Fibroblast of upper back skin (primary cell): ENCODE measurements at places on chromosomes 13 and 19.

GRCh38 chr19:41615207-41615606 is 11.7 kb downstream of the CEACAM4 start:
- DNase-seq = no peak

- no peak for DNase-seq
Observed at GRCh38 chr19:57267291-57267690, 13.0 kb upstream of the ZNF460 start.

- DNase-seq = no peak
Observed at GRCh38 chr13:49450105-49450819, 6.2 kb downstream of the SETDB2 start.

DNA sequence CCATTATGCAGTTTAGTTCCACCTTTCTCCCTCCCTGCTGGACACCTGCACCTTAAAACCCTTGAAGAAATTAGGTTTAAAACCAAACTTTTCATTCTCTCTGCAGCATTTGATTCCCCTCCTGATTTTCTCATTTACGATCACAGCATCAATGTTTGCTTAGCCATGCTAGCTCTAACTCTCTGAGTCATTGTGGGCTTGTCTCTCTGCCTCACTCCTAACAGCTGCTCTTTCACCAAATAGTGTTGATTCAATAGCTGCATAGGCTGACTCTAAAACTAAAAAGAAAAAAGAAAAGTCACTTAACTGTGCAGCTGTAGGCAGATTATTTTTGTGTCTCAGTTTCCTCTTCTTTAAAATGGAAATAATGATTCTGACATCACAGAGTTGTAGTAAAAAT is 1124.9 kb downstream of the DIAPH3 start:
- DNase-seq = peak; percentile 23

GRCh38 chr13:77416666-77417212 is 89.8 kb upstream of the MYCBP2 start:
- DNase-seq = no peak

DNA sequence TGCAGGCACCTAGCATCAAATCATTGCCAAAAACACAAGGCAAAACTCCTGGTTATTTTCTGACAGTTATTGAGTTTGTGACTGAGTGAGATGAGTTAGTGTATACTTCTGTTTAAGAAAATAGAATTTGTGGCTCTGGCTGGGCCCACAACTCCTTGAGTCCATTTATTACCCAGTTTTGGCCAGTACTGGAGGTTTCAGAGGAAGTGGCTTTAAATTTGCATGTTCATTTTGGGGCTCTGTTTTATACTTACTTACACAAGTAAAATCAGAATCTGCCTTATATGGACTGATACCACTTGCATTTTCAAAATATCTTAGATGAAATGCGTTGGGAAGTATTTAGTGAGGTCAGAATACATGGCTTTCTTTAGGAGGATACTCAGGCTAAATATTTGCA is 29.0 kb downstream of the TNFSF11 start:
- DNase-seq = peak; percentile 56

DNA sequence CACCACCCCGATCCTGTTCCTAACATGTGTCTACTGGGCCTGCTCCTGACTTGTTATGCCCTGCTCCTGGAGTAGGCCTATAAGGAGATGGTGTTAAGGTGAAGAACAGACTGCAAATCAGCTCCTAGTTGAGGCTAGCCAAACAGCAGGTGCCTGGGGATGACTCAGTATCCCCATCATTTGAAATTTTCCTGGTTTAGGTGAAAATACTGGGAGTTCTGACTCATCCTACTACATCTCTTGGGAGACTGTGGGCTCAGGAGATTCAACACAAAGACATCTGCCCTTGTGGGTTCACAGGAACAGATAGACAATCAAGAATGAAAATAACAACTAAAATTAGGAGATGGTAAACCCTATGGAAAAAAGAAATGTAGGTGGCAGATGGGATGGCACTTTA is 41.2 kb downstream of the BRD4 start:
- peak; percentile 68 for DNase-seq

DNA sequence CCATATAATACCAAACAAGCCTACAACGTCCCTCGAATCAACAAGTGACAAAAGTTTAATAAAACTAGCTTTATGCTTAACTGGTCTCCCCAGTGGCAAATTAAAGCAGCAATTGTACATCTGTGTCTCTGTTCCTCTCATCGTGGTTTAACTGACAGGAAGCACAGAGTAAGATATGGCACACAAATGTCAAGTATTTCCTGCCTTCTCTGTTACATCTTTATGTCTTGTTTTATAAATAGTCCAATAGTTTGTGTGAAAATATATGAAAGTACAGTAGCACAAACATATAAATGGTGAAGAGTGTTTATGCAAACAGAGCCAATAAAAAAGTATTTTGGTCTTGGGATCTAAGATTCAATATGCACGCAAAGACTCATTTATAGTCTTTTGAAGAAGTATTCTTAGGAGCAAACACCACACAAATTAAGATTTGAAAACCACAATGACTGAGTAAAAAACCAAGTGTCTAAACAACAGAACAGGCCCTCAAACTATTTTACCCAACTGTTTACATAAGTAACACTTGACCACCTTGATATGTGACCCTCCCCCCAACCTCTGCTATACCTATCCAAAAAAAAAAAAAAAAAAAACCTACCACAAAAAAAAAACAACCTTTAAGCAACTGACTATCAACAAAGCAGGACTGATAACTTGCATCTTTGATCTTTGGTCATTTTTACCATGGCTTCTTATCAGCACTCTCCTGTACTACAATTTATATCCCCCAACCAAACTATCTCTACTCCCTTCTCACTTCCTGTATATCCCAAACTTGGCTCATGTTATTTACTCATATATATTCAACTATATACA is 14.0 kb downstream of the ELF1 start:
- no peak for DNase-seq

DNA sequence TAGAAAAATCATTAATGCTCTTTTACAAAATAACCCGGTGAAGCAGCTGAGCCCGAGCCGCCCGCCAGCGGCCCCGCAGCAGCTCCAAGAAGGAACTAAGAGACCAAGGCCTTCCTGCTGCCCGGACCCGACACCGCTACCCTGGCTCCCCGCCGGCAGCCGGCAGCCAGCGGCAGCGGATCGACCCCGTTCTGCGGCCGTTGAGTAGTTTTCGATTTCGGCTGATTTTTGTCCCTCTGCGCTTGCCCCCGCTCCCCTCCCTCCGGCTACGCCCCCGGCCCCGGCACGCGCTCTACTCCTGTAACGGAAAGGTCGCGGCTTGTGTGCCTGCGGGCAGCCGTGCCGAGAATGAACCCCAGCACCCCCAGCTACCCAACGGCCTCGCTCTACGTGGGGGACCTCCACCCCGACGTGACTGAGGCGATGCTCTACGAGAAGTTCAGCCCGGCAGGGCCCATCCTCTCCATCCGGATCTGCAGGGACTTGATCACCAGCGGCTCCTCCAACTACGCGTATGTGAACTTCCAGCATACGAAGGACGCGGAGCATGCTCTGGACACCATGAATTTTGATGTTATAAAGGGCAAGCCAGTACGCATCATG is at the start of gene PABPC3:
PABPC3 (plus strand) TSS at position 286 of the 603 bp plus-strand sequence; CDS start at position 349, 63 bp downstream.
- peak; percentile 7 for DNase-seq

- DNase-seq = peak; percentile 22
Observed at GRCh38 chr13:73740666-73741065, 393.5 kb downstream of the KLF12 start.

- DNase-seq = no peak
Observed at GRCh38 chr13:63901630-63902029, 2486.0 kb upstream of the PCDH20 start.

- DNase-seq = no peak
Observed at GRCh38 chr19:14142262-14143190, 6.1 kb upstream of the ASF1B start.

DNA sequence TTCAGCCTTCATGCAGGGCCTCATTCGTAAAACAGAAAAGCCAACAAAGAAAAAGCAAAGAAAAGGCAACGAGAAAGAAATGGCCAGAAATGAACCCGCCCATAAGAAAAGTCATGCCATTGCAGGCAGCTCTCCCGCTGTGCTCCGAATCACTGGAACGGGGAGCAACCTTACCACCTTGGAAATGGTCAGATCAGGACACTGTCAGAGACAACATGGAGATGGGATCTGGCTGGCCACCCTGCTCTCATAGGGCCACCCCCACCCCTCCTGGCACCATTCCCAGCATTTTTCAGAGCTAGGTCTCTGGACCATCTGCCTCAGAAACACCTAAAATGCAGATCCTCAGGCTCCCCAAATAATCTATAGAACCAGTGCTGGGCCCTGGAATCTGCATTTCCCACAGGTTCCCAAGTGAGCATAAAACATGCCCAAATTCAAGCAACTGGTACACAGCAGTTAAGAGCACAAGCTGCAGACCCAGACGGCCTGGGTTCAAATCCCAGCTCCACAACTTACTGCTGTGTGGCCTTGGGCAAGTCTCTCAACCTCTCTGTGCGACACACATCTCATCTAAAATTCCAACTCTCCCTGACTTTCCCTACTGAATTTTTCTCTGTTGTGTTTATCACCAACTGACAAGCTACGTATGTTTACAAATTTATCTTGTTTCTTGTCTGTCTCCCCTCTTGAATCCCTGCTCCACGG is 151.6 kb downstream of the IER2 start:
- no peak for DNase-seq

DNA sequence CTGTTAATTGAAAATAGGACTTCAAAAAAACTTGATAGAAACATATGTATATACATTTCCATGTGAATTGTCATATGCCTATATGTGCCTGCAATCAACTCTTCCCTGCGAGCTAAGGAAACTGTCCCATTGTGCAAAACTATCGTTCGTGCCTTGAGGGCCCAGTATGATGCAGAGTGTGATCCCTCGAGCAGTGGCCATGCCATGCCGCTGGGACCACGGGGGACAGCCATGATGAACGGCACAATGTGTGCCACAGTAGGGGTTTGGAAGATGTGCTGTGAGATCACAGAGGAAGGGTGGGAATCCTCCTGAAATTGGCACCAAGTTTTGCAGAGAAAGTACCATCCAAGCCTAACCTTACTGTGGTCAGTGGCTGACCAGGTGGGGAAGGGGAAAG is 118.1 kb upstream of the SOX1 start:
- no peak for DNase-seq

DNA sequence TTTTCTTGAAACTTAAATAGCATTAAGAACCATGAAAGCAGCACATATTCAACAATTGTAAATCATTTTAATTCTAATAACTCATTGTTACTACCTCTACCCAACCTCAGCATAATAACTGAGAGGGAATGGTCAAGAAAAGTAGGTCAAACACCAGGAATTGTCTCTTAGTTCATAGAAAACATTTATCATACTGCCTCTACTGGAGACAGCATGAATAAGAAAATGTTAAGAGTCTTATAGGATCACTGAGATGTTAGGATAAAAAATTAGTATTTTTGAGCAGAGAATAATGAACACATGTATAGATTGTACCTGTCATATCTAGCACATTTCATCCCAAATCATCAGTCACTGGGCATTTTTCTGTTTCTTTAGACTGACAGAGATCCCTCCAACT is 515.3 kb downstream of the PCDH9 start:
- DNase-seq = no peak

- DNase-seq = peak; percentile 15
Observed at GRCh38 chr13:110758195-110758805, 44.8 kb downstream of the ING1 start.

- no peak for DNase-seq
Observed at GRCh38 chr13:100389617-100390016, 199.0 kb downstream of the GGACT start.

GRCh38 chr19:48837051-48837524 is 797 bp upstream of the HSD17B14 start:
- DNase-seq = peak; percentile 93

GRCh38 chr13:113002206-113002912 is 33.3 kb downstream of the MCF2L start:
- DNase-seq = no peak
